ENCODE measurements at places on chromosomes 2 and 18.
A peak's percentile ranks its signal among the peaks of the same experiment; 100 is the strongest.

DNA sequence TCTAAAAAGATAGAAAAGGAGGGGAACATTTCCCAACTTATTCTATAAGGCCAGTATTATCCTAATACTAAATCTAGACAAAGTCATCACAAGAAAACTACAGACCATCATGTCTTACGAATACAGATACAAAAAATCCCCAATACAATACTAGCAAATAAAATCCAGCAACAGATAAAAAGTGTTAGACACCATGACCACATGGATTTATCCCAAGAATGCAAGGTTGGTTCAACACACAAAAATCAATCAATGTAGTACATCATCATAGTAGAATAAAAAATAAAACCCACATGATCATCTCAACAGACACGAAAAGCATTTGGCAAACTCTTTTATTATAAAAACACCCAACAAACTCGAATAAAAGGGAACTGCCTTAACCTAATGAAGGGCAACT, 18.5 kb downstream of the SLC66A2 start:
- DNase-seq: no peak

DNA sequence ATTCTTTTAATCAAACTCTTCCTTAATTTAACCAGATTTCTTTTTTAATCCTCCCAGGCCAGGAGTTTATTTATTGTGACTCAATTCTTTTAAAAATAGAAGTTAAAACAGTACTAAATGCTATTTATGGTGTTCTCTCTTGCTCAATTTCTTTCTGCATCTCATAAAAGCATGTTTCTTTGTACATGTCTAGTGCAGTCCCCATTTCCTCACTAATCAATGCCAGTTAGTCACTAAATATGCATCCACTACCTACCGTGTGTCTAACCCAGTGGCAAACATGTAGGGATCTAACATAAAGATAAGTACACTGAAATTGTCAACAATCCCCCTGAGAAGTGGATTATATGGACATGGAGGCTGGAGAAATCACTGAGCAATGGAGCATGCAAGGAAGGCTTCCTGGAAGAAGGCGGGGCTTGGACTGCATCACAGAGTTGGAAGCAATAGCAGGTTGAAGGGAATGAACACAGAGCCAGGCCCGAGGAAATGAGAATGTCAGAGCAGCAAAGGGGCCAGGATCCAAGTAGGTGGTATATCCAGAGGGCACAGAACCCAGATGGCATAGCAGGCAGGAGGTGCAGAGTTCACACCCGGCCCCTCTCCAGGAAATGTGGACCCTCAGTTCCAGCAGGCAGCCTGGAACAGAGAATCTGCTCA, 105.3 kb upstream of the FOSL2 start:
- DNase-seq: no peak

DNA sequence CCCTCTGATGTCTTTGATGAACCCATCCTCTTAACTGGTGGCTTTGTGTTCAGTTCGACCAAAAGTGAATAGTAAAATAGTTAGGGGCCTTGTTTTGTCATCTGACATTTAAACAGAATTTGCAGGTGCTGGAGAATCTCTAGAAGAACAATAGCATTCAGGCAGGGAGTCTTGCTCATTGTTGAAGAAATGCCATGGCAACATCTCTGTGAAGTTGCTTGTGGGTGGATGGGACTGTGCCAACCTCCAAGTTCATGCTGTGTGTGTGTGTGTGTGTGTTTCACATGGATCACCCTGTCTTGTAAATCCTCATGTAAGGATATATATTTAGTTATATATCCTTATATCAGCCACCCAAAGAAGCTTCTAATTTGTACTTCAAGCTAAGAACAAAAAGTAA, 66.7 kb downstream of the SKA1 start:
- no peak for DNase-seq

- no peak for DNase-seq
These were observed 26.4 kb downstream of the MYOM1 start for GRCh38 chr18:3193331-3193730.

- DNase-seq: peak; percentile 46
These were observed 848 bp downstream of the VRK2 start for GRCh38 chr2:58047373-58047935.

- DNase-seq: no peak
These were observed 11.4 kb downstream of the ARL6IP6 start for GRCh38 chr2:152729844-152730243.

GRCh38 chr2:145927131-145927950, 1407.4 kb upstream of the ZEB2 start:
- DNase-seq: no peak

- DNase-seq: no peak
These were observed 49.9 kb downstream of the UGP2 start for GRCh38 chr2:63891488-63892030.

- no peak for DNase-seq
These were observed 217.4 kb downstream of the KCNE4 start for GRCh38 chr2:223269386-223269785.

- no peak for DNase-seq
These were observed 8.4 kb downstream of the CASP10 start for GRCh38 chr2:201191132-201191875.

GRCh38 chr2:27822049-27822448, 50.5 kb downstream of the MRPL33 start:
- no peak for DNase-seq

All from NCI-H1694 (cell line).